ENCODE measurements at places on chromosomes 16 and 17.

- DNase-seq, result no peak
These were observed 172.6 kb downstream of the CDK5R1 start for GRCh38 chr17:32659419-32659842.

DNA sequence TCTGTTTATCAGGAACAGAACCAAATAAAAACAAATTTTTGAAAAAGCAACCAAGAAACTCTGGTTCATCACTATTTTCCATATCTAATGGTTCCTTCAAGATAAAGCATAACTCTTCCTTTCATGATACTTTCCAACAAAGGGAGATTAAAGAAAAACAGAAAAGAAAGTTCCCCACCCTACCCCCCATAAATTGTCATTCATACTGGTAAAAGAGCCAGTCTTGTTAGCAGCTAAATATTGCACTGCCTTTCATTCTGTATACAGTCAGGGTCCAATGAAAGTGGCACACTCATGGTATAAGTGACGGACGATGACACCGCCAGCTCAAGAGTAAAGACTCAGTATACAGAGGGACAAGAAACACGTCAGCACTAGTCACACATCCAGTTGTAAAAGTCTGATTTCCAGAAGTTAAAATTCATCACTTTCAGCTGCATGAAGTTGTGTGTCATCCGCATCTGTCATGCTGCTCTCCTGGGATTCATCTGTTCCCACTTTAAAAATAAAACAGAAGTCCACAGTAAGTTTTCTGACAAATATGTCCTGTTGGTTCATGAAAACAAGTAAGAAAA is 68.5 kb downstream of the CDC27 start:
- no peak for DNase-seq

GRCh38 chr16:79523971-79524370 is 76.6 kb downstream of the MAF start:
- no peak for DNase-seq

DNA sequence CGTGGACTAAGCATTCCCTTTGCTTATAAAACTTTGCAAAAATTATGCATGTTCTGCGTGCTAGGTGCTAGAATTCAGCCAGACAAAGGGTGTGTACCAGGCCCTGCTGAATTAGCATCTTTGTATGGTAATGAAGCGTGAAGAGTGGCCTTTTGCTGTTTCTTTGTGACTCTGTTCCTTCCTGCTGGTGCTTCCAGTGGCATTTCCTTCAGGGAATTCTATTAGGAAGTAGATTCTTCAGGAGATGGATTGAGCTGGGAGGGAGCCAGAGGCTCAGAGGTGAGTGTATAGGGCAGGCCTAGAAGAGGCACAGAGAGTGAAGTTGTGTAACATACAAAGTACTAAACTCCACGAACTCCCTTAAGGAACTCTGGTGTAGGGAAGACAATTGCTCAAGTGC is 73.9 kb upstream of the ASIC2 start:
- no peak for DNase-seq

DNA sequence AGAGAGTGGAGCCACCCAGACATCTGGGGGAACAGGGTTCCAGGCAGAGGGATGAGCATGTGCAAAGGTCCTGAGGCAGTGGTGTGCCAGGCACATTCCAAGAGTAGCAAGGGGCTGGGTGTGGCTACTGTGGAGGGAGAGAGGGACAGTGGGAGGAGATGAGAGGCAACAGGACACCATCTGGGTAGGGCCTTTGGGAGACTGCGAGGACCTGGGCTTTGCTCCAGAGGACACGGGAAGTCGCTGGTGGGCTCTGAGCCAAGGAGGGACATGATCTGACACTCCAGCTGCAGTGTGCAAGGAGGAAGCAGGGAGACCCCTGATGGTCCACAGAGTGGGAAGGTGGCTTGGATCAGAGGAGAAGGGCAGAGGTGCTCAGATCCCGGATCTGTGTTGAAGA is 56.7 kb upstream of the MED9 start:
- no peak for DNase-seq

DNA sequence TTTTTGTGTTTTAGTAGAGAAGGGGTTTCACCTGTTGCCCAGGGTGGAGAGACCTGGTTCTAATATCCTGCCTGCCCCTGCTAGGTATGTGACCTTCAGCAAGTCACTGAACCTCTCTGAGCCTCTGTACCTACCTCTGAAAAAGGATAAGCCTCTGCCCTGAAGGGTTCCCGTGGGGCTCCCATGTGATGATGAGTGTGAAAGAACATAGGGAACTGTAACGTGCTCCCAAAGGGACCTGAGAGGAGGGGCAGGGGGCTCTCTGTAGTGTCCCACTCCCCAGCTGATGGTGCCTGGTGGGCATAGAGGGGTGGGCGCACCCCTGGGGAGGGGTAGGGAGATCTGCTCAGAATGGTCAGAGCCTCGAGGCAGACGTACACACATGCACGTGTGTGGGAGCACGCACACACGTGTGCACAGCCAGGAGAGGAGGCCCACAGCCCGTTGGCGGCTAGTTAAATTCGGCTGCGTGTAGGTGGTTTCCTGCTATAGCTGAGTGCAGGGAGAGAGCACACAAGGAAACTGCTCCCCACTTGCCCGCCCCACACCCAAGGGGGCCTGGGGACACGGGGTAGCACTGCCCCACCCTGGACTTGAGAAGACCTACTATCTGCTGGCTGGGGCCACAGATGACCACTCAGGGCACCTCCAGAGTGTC is 6.7 kb downstream of the KCNH4 start:
- no peak for DNase-seq

DNA sequence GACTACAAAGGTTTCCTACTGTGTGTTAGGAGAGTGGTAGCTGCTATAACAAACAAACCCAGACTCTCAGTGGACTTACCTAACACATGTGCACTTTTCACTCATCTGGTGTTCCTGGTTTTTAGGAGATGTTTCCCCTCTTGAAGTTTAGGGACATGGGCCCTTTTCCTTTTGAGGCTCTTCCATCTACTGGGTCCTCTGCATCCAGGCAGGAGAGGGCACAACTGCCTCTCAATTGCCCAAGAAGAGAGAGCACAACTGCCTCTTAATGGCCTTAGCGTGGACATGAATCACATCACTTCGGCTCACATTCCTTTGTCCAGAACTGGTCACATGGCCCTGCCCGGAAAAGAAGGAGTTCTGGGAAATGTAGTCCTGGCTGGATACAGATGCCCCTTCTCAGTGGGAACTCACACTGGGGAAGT is 9.8 kb upstream of the TNRC6C start:
- DNase-seq, result no peak

- DNase-seq, result no peak
These were observed 145.2 kb downstream of the KCNJ2 start for GRCh38 chr17:70314506-70314905.

- no peak for DNase-seq
These were observed 199.9 kb downstream of the ZFHX3 start for GRCh38 chr16:72848028-72848400.

DNA sequence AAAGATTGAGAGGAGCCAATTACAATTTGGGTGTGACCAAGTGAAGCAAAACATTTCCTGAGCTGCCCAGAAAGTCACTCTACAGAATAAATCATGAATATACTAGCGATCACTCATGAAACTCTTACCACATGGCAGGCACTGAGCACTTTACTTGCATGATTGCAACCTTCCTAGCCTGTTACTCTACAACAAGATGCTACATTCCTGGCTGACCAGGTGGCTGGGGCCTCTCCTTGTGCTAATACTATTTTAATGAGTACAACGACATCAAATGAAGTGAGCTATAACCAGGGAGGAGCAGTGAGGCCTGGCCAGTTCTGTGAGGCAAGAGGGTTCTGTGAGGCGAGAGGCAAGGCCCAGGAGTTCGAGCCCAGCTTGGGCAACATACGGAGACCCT is 75.2 kb downstream of the CPPED1 start:
- DNase-seq, result no peak

DNA sequence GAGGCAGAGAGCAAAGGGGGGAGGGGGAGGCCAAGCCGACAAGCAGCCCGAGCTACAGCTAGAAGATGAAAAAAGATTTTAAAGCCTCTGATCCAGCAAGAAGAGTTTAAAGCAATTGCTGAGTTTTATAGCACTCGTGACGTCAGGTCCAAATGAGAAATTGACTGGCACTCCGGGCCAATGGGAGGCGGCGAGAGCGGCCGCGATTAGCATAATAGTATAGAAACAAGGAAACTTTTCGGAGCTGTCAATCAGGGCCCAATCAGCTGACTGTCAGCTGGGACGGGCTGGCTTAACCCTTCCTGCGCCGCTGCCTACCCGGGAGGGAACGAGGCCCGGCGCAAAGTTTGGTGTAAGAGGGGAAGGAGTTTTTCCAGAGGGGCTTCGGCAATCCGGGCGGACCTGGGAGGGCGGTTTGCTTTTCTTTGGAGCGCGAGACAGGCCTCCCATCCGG is at the start of gene MAF:
Gene MAF (minus strand): TSS at position 100 of the 454 bp plus-strand sequence. CDS start 835 bp downstream, outside the sequence.
- DNase-seq, result no peak

DNA sequence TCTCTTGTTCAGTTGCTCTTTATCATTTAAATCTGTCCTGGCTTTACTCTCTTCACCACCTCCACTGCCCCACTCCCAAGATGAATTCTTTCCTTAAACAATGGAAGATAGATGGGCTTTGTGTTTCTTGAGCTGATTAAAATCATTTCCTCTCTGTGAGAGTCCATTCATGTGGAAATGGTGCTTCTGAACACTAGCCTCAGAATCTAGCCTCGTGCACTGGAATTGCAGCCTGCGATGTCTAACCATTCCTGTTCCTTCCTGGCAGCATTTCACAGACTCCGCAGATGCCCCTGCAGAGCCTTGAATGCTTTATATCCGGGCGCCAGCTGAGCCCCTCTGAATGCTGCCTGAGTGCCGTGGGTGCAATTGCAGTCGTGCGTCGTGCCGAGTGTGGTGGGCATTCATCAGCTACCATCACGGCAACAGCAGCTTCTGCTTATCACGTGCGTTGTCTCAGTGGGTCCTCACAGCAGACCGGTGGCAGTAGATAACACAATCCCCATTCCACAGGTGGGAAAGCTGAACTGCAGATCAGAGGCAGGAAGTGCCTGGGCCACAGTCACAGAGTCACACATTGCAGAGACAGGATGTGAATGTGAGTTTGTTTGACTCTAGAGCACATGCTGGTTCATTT is 172.8 kb upstream of the WSCD1 start:
- DNase-seq, result no peak

GRCh38 chr16:85625485-85626117 is 12.5 kb downstream of the GSE1 start:
- no peak for DNase-seq

DNA sequence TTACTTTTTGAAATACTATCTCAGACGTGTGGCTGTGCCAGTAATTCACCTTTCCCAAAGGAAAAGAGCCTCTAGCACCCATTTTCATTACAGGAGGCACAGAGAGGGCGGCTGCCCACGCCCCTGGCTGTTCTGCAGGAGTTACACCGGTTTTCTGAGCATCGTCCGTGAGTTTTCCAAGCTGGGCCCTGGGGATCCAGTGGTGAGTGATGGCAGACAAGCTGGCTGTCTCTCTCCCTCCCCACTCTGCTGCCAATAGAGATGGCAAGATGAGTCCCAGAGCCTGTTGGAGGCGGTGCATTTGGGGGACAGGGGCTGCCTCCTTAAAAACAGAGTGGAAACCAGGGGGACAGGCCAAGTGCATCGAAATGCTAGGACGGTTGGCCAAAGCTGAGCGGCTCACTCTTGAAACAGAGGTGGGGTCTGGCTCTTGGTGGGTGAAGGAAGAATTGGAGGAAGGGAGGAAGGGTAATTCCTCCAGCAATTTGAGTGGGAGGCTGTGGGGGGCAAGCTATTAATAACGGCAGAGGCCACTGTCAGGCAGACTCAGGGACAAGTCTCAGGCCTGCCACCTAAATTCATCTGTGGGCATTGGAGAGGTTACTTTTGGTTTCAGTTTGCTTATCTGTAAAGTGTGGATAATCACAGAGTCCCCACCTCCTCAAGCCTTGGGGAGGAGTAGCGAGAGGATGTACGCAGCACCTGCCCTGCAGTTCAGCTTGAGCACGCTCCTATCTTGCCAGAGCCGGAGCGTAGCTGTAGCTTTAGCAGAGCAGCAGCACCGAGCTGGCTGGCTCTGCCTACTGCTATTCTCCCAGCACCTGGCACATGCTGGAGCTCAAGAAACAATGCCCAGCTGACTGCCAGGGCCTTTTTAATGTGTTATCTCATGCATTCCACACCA is 7.5 kb upstream of the NOS2 start:
- no peak for DNase-seq

- DNase-seq, result no peak
These were observed 36.8 kb downstream of the GDPD1 start for GRCh38 chr17:59257101-59257500.

DNA sequence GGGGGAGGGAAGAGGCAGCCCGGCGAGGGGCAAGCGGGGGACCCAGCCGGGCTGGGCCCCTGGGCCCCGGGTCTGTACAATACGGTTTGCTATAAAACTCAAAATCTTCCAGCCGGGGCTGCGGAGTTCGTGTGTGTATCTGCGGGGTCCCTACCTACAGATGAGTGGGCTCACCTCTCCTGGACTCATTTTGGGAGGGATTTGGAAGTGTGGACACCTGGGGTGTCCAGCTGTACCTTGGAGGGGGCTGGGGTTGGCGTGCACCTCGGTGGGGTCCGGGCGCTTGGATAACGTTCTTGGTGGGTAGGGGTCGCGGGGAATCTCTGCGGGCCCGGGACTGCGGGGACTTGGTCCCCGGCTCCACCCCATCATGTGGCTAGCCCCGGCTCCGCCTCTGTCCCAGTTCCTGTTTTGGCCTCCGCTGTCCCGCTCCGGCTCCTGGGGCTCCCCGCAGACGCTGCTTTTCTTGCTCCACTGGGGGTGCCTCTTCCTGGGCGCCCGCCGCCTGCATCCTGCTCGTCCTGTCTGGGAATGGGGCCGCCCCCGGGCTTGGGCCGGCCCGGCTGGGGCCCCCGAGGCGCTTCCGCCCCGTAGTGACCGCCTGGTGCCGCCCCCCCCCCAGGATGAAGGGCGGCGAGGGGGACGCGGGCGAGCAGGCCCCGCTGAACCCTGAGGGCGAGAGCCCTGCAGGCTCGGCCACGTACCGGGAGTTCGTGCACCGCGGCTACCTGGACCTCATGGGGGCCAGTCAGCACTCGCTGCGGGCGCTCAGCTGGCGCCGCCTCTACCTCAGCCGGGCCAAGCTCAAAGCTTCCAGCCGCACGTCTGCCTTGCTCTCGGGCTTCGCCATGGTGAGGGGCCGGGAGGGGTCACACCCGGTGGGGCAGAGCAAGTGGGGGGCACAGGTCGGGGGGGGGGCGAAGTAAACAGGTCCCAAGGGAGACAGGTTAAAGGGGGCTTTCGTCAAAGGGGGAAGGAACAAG is at the start of gene ORAI3:
Gene ORAI3 (plus strand): TSS at position 402 of the 983 bp plus-strand sequence. CDS start 222 bp downstream, at position 624.
- DNase-seq, result no peak

- DNase-seq, result no peak
These were observed 16.5 kb downstream of the PSME3IP1 start for GRCh38 chr16:57169327-57169726.

GRCh38 chr17:4982305-4982704 is 5.2 kb downstream of the CAMTA2 start:
- no peak for DNase-seq

DNA sequence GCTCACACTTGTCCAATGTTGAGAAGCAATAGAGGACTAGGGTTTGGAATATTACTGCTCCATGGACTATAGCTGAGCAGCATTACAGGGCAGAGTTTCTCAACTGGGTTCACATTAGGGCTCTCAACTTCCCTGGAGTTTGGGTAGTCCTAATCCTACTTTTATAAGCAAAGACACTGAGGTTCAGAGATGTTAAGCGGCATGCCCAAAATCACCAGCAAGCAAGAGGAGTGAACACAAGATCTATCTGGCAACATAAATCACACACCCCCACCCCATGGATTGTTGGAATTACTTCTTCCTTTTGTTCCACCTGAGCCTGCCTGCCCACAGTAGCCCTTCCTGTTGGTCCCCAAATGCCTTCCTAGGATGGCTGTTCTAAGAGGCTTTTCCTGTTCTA is 5.2 kb downstream of the TSNAXIP1 start:
- DNase-seq, result no peak

Measured in cerebellar nuclear complex (tissue), 1 donor.